Stimulated activated CD4-positive, alpha-beta T cell treated with anti-CD3 and anti-CD28 coated beads, TNF-alpha, amount 100 ng/mL, for 24 hours (primary cell): ENCODE measurements at places on chromosomes 2 and 18.

GRCh38 chr2:71064754-71065621 lies 3.5 kb upstream of the NAGK start:
- no peak for DNase-seq

- DNase-seq, result no peak
Measured at GRCh38 chr2:29233428-29233827, 118.2 kb downstream of the CLIP4 start.

DNA sequence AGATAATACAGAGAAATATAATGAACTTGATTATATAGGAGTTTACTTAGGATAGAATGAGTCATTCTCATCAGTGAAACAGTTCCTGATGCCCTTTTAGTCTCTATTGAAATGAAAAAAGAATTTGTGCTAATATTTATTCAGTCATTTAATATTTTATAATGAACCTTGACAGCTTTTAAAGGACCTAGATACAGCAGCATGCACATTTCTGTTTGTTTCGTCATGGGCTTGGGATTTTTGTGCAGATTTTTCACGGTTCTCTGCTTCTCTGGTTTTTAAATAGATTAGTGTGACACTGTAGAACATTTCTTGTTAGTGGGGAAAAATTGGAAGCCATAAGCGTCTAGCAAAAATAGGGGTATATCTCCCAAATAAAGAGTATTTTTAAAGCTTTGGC lies 60.7 kb downstream of the NABP1 start:
- no peak for DNase-seq

- no peak for DNase-seq
Measured at GRCh38 chr2:190837952-190838361, 42.7 kb upstream of the GLS start.
